Astrocyte of the cerebellum (primary cell): ENCODE measurements at places on chromosomes 1 and 21.
A peak's percentile ranks its signal among the peaks of the same experiment; 100 is the strongest.

DNA sequence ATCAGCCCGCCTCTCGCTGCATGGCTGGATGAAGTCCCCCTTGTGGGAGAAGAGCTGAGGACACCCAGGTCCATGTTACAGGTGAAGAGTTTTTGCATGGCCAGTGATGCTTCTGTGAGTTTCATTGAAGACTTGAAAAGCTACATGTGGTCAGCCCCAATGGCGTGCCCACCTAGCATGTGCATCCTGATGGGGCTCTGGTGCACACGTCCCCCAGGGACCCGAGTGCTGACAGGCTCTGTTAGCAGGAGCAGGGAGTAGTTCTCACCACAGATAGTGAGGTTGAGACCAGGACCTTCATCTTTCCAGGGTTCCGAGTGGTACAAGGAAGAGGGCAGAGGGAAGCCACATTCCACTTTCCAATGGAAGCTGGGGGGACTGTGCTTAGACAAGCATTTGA lies 184.8 kb upstream of the C1orf174 start:
- no peak for DNase-seq

GRCh38 chr21:41090981-41091380 lies 77.0 kb upstream of the BACE2 start:
- no peak for DNase-seq

DNA sequence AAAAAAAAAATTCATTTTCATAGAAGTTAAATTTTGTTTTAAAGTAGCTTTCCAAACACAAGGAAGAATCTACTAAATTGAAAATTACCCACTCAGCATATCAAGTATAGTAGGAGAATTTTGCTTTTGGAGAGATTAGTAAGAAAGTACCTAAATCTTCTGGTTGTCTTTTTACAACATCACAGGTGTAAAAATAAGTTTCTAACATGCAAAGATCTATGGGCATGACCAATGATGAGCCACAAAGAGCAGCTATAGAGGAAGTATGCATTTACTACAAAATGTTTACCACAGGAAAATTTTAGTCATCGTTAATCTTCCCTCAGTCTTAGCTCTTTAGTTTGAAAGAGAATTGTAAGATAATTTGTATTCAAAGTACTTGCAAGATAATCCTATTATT lies 28.1 kb downstream of the ANGPTL3 start:
- no peak for DNase-seq

DNA sequence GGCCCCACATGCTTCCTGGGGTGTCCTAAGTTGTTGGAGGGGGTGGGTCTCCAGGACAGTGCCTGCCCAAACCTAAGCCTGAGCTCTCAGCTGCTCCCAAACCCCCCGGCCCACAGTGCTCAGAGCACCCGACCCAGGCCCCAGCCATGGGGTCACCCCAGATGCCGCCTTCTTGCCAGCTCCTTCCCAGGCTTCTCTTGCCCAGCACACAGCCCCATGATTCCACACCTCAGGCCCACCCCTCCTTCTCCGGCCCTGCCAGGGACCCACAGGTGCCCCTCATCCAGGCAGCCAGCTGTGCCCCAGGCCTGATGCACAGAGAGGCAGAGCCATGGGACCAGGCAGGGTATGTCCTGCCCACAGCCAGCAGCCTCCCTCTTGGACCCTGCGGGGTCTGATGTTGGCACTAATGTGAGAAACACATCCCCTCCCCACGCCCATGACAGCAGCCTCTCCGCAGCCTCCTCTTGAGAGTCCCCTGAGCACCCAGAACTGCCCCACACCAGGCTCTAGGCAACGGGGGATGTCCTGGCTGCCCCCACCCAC lies 4.9 kb downstream of the WNT9A start:
- DNase-seq: no peak

GRCh38 chr1:14696761-14697160 lies 98.3 kb downstream of the KAZN start:
- no peak for DNase-seq

GRCh38 chr1:210264496-210265380 lies 32.1 kb downstream of the SERTAD4 start:
- DNase-seq: no peak

DNA sequence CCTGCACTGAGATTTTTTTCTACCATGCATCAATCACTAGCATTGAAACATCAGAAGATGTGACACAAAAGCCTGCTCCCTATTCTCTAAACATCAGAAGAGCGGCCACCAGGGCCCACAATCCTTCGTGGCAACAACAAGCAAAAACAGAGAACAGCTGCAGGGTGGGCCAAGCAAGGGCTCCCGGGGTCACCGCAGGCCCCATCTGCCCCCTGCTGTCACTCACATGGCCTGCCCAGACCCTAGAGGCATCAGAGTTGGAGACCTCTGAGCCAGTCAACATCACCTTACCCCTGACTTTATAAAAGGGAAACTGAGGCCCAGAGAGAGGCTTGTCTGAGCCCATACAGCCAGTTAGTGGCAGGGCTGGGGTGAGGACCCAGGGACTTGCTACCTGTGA lies 1.8 kb downstream of the LAPTM5 start:
- no peak for DNase-seq

DNA sequence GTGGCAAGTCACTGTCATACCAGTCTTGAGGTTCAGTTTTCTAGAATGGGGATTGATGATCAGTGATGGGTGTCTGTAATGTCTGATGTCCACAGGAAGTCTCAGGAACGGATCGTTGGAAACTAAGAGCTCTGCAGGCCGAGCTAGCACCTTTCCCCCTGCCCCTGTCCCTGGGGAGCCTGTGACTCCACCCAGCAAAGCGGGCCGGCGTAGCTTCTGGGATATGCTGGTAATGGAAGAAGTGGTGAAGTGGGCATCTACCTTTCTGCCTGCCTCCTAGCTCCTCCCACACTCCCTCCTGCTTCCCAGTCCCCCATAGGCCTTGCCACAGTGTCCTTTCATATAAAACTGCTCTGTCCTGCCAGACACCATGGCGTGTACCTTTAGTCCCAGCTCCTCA lies 13.4 kb downstream of the HYI start:
- no peak for DNase-seq

GRCh38 chr1:198664068-198664788 lies 25.4 kb downstream of the PTPRC start:
- DNase-seq: no peak

DNA sequence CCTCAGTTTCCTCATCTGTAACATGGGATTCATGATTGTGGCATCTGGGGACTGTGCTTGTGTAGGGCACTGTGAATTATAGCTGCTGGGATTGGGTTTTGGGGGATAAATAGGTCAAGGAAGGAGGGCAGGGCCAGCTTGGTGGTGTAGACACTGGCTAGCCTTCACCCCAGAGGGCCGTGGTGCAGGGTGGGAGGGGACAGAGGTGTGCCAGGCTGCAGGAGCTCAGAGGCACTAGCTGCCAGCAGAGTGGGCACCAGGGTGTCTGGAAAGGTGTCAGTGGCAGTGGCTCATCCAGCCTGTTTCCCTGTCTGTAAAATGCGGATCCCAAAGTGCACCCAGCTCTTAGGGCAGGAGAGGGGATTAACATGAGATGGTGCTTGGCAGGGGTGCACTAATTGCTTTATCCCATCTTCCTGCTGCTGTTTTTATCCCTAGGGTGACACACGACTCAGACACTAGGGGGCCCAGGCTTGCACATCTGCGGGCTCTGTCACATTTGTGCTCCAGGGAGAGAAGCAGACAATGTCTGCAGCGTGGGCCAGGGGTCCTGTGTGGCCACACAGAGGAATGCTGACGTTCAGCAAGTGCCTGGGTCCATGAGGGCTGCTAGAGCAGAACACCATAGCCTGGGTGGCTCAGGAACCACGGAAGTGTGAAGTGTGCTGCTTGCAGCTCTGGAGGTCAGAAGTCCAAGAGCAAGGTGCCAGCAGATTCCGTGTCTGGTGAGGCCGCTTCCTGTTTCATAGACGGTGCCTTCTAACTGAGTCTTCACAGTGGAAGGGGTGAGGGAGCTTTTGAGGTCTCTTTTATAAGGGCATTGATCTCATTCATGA lies 19.3 kb downstream of the OBSCN start:
- no peak for DNase-seq

DNA sequence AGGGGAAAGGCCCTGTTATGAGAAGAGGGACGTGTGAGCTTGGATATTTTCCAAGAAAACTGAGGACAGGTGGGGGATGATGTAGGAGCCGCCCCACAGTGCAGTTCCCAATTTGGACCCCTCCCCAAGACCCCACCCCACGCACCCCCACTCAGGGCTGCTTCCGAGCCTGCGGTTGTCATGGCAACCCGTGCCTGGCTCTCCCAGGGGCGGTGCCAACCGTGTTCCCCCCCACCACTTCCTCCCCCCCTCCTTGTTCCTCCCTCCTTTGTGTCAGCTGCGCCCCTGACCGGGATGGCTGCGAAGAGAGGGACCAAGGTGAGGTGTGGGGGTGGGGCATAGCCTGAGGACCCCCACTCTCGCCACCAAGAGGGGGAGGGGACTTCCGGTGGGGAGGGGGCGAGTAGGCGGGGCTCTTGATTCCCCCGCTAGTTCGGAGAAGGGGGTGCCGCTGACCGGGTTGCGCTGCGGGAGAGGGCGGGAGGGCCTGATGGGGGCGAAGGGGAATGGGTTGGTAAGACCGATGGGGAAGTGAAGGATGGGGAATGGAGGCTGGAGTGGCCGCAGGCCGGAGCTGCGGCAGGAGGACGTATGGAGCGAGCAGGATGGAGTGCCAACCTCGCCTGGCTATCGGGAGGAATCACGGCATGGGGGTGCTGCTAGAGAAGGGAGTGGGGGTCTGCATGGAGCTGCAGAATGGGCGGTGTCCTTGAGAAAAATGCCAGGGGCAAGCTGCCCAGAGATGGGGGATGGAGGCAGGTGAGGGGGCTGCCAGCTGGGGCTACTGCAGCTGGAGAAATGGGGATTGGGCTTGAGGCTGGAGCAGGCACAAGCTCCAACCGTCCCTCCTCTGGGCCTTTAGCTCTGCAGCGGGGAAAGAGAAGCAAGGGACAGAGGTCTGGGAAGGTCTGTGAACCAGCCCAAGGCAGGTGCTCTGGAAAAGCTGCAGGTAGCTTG lies 953 bp downstream of the TRIM46 start:
- no peak for DNase-seq

DNA sequence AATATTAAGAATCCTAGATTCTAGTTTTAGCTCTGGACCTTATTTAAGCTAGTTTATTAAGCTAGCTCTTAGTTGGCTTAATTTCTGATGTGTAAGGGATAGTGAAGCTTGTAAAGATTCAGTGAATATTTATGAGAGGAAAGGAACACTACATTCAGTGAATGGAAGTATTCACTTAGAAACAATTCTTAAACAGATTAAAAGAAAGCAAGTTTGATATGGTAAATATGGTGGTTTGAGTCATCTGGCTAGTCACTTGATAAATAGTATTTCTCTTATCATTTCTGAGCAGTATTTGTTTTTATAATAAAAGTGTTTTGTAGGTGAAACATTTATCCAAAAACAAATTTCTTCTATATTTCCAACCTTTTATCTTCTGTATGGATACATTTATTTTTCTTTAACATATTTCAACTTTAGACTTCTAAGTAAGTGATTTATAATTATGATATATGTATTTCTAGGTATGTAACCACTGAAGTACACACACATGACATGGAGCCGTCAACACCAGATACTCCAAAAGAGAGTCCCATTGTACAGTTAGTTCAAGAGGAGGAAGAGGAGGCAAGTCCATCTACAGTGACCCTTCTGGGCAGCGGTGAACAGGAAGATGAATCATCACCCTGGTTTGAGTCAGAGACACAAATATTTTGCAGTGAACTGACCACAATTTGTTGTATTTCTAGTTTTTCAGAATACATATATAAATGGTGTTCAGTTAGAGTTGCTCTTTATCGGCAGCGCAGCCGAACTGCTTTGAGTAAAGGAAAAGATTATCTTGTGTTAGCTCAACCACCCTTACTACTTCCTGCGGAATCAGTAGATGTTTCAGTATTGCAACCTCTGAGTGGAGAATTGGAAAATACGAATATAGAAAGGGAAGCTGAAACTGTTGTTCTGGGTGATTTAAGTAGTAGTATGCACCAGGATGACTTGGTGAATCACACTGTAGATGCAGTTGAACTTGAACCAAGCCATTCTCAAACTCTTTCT lies 55.6 kb downstream of the SUCO start:
- DNase-seq: peak; percentile 79

DNA sequence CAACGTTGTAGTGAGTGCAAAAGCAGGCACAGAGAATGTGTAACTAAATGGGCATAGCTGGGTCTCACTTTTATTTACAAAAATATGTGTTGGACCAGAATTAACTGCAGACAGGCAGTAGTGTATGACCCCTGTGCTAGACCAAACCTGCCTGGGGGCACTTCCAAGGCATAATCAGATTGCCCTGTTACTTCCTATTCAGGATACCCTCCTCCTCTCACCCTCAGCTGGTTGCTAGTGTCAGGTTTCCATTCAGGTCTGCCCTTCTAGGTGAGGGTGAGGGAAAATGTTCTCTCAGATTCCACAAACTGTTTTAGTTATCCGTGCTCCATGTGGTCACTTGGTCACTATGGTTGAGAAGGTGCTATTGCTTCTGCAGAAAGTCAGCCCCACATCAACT lies 387.3 kb downstream of the LMX1A start:
- no peak for DNase-seq

- DNase-seq: no peak
Measured at GRCh38 chr1:202167708-202168415, 7.5 kb upstream of the PTPN7 start.
